ENCODE measurements at places on chromosomes 13 and 19. TPM values are rescaled to one million over a fixed set of nuclear protein-coding genes. Genes with fewer than 3 reads are reported as not detected.

Gene FGF21
- not detected for total RNA-seq

GRCh38 chr19:3458229-3459088, 21.9 kb downstream of the SMIM24 start:
- no peak for DNase-seq

GRCh38 chr13:44819245-44819644, 170.0 kb downstream of the NUFIP1 start:
- DNase-seq = no peak

- no peak for DNase-seq
Measured at GRCh38 chr19:2808129-2808941, 11.3 kb upstream of the ZNF554 start.

- no peak for DNase-seq
Measured at GRCh38 chr13:83827338-83827737, 54.9 kb downstream of the SLITRK1 start.

Gene ZNF101
- total RNA-seq = 15.6 TPM
